ENCODE measurements at places on chromosomes 1 and 21. TPM values are rescaled to one million over a fixed set of nuclear protein-coding genes. Genes with fewer than 3 reads are reported as not detected.

DNA sequence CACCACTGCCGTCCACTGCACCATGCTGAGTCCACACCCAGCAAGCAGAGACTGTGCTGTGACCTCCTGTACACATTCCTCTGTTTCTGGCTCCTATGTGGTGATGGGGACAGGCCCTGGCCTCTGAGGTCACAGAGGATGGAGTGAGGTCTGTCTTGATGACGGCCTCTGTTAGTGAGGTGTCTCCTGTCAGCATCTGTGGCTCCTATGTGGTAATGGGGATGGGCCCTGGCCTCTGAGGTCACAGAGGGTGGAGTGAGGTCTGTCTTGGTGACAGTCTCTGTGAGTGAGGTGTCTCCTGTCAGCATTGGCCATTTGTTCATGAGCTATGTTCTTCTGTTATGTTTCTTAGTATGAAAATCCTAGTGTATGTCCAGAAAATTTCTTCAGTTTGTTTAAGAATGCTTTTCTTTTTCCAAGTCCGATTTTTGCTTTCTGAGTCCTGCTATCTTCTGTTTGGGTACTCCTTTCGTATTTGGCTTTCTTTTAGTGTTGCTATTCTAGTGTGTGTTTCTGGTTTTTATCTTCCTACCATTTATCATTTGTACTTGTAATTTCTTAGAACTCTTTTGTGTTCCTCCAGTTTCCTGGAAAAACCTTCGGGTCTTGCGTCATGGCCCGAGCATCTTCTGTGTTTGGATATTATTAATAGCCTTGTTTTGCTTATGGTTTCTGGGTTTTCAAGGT is 13.4 kb downstream of the SNAP47 start:
- H3K4me3 ChIP-seq: no peak overlapping the region
- peaks cover 2% of the 10 kb centered on the region for H3K36me3 ChIP-seq
- H3K4me1 ChIP-seq: no peaks in the 10 kb centered on the region
- H3K27me3 ChIP-seq: no peaks in the 10 kb centered on the region

Gene C4BPA
- total RNA-seq: 0.33 TPM

DNA sequence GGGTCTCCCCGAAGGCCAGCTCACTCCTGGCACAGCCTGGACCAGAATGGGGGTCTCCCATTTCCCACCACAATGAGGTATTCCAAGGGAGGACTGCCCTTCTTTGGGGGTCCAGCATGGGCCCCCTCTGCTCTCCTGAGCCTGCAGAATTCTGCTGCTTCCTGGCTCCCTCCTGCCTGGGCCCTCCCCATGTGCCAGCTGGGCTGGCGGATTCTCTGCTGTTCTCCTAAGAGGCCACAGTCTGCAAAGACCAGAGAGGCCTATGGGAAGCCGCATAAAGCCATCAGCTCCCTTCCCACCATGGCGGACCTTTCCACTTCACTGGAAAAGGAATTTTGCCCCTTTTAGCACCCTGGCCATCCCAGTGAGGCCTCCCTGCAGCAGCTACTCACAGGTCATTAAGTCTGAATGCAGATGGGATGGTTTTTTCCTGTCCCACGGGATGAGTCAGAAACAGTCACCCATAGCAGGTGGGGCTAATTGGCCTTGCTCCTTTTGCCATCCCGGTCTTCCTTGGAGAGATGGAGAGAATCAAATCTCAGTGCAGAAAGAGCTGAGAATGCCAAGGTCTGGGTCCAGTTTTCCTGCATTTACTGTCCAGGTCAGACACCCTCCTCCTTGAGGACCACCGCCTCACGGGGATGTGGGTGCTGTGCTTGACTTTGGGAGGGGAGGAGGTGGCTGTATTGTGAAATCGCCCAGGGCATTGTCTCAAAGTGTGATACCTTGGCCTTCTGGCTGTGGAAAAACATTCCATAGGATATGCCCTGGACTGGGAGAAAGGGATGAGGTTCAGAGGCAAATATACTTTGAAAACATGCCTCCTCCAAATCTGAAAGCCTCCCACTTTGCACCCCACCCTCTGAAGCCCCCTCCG is 23.2 kb downstream of the MYBPH start:
- H3K36me3 ChIP-seq: no peaks in the 10 kb centered on the region
- H3K4me1 ChIP-seq: no peaks in the 10 kb centered on the region
- no peak overlapping the region for H3K4me3 ChIP-seq
- H3K27ac ChIP-seq: no peak overlapping the region

- H3K27me3 ChIP-seq: no peaks in the 10 kb centered on the region
- H3K4me1 ChIP-seq: no peaks in the 10 kb centered on the region
- H3K4me3 ChIP-seq: no peak overlapping the region
- DNase-seq: peak; percentile 61
- H3K36me3 ChIP-seq: no peaks in the 10 kb centered on the region
Observed at GRCh38 chr1:14996133-14997050, 157.2 kb upstream of the TMEM51 start.

Gene HOOK1
- 1.4 TPM for total RNA-seq

Gene TMPRSS15
- total RNA-seq: not detected

Gene GJB5
- not detected for total RNA-seq

Gene MYBPH
- total RNA-seq: not detected

DNA sequence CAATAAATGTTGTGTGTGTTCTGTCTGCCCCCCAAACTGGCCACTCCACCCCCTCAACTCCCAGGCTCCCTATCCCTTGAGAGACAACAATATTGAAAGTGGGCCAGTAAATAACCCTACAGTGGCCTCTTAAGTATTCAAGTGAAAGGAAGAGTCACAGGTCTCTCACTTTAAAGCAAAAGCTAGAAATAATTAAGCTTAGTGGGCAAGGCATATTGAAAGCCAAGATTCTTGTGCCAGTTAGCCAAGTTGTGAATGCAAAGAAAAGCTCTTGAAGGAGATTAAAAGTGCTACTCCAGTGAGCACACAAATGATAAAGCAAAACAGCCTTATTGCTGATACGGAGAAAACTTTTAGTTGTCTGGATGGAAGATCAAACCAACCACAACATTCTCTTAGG is 158.4 kb downstream of the GABPA start:
- no peaks in the 10 kb centered on the region for H3K27me3 ChIP-seq
- peaks cover 1% of the 10 kb centered on the region for H3K36me3 ChIP-seq
- H3K4me1 ChIP-seq: no peaks in the 10 kb centered on the region
- H3K4me3 ChIP-seq: no peak overlapping the region

GRCh38 chr1:161491472-161491871 is 13.8 kb upstream of the FCGR2A start:
- no peak overlapping the region for H3K27ac ChIP-seq
- no peaks in the 10 kb centered on the region for H3K4me1 ChIP-seq
- H3K36me3 ChIP-seq: no peaks in the 10 kb centered on the region
- no peaks in the 10 kb centered on the region for H3K27me3 ChIP-seq
- no peak overlapping the region for H3K4me3 ChIP-seq
